ENCODE measurements at places on chromosomes 11 and 22.

GRCh38 chr22:40051322-40051721 is 56.6 kb downstream of the FAM83F start:
- DNase-seq, result no peak

- DNase-seq, result peak; percentile 68
Observed at GRCh38 chr11:62694455-62695167, 5.3 kb upstream of the LRRN4CL start.

DNA sequence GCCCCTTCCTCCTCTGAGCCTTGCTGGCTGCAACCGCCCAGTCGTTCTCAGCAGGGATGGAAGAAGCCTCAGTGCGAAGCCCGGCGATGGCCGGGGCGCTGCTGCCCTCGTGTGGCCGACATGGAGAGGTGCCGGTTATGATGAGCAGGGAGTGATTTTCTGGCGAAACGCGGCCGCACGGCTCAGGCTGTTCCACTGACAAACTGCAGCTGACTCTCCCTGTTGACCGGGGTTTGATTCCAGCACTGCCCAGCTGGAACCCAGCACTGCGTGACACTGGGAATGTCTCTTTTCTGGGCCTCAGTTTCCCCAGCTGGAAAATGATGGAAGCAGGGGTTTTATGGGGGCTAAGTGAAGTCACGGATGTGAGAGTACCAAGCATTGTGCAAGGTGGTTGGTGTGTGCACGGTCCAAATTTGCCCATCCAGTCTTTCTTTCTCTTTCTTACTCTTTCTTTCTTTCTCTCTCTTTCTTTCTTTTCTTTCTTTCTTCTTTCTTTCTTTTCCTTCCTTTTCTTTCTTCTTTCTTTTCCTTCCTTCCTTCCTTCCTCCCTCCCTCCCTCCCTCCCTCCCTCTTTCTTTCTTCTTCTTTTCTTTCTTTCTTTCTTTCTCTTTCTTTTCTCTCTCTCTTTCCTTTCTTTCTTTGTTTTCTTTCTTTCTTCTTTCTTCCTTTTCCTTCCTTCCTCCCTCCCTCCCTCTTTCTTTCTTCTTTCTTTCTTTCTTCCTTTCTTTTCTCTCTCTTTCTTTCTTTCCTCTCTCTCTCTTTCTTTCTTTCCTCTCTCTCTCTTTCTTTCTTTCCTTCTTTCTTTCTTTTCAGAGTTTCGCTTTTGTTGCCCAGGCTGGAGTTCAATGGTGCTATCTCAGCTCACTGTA is 25.8 kb upstream of the MPPED1 start:
- peak; percentile 61 for DNase-seq

GRCh38 chr11:104060004-104060794 is 23.8 kb downstream of the DDI1 start:
- no peak for DNase-seq

GRCh38 chr11:4154503-4154902 is 59.9 kb downstream of the RRM1 start:
- no peak for DNase-seq

DNA sequence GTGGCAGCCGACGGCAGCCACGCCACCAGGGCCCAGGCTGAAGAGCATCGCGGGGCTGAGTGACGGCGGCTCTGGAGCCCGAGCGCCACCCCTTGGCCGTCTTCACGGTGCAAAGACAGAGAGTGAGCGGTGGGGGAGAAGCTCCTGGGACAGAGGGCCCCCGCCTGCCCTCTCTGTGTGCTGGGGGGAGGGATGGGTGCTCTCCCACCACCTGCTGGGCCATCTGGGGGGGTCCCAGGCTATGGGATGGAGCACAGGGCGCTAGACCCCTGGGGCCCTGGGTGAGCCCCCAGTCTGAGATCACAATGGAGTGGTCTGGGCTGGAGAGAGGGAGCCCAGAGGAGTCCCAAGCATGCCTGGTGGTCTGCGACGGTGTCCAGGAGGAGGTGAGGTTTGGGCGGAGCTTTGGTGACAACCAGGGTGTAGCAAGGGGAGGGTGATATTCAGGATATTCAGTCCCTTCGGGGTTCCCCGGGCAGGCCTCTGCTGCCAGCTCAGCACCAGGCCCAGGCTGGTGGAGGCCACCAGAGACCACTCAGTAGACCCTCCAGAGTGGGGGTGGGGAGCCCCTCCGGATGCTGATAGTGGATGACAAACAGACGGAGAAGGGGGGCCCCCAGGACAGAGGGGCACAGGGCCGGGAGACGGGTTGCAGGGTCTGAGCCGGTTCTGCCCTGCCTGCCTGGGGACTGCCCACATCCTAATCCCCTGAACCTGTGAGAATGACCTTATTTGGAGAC is 78.1 kb upstream of the PRR5 start:
- no peak for DNase-seq

- DNase-seq, result no peak
Observed at GRCh38 chr22:37015587-37015878, 3.7 kb downstream of the TST start.

DNA sequence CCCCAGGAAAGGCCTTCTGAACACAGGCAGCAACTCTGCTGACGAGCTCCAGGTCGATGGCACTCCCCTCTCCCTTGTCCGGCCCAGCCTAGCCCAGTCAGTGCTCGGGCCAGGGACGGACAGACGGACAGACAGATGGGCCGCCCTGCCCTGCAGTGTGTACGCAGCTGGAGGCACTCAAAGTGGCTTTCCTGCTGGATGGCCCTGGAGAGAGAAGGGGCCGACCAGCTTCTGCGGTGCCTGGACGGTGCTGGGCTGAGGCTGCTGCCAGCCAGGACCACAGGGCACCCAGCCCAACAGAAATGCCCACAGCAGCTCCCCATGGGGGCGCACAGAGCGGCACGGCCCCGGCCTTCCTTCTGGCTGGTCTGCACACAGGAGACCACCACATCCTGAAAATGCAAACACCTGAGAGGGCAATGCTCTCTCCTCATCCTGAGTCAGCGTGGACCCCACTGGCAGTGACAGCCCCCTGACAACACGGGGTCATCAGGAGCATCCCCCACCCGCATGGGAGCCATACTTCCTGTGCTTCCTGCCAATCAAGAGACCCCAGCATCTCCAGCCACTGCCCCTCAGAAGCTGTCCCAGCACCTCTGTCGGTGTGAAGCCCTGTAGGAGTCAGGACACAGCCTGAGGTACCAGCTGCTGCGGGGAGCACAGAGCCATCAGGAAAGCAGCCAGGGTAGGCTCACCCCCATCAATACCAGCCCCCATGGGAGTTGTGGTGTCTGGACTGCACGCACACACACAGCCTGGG is 692 bp upstream of the MOB2 start:
- peak; percentile 39 for DNase-seq

DNA sequence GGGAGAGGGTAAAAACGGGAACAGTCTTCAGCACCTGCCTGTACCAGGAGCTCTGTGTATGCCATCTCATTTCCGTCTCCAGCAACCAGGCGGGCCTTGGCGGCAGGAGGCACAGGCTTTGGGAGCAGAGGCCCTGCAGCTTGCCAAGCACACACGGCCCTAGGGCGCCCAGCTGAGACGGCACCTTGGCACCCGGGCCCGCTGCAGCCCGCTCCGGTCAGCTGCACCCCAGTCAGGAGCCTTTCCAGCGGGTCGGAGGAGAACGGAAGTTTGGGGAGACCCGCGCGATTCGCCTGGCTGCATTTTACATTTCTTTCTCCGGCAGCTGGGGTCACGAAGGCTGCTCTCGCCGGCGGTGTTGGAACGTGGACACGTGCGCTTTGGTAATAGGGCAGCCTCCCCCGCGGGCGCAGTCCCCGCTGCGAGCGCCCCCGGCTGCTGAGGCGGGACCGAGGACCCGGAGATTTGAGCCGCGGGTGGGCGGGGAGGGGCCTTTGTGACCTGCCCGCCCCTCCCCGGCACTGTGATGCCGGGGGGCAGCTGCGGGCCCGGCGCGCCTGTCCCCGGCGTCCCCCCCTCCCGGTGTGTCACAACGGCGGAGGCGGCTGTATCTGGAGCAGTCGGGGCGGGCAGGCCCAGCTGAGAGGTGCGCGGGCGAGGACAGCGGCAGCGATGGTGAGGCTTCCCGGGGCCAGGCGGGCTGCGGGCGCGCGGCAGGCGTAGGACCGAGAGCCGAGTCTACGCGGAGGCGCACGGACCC is at the start of gene TUBA8:
Gene TUBA8 (plus strand): TSS at position 616 of the 760 bp plus-strand sequence. CDS start 57 bp downstream, at position 673.
- DNase-seq, result no peak

GRCh38 chr11:61851900-61852295 is 23.8 kb downstream of the FADS2 start:
- DNase-seq, result no peak

- DNase-seq, result no peak
Observed at GRCh38 chr11:2772544-2773031, 72.8 kb upstream of the KCNQ1OT1 start.

GRCh38 chr11:101661559-101661958 is 77.8 kb upstream of the TRPC6 start:
- DNase-seq, result no peak

- no peak for DNase-seq
Observed at GRCh38 chr11:72970557-72971118, 156.4 kb downstream of the ATG16L2 start.

DNA sequence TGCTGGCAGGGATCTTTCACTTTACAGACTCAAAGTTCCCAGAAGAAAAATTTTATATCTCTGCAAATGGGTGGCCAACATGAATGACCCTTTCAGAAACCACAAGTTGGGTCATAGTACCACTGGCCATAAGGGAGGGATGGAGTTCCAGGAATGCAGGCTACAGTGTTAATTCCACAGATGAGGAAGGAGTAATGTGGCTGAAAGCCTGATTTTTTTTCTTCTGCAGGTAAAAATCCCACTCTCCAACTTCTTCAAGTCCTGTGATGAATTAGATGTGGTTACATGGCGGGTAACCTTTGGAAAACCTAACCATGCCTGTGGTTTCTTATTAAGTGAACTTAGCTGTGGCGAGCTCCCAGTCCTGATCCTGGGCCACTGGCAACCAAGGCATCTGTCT is 103.2 kb downstream of the SLC1A2 start:
- DNase-seq, result no peak

DNA sequence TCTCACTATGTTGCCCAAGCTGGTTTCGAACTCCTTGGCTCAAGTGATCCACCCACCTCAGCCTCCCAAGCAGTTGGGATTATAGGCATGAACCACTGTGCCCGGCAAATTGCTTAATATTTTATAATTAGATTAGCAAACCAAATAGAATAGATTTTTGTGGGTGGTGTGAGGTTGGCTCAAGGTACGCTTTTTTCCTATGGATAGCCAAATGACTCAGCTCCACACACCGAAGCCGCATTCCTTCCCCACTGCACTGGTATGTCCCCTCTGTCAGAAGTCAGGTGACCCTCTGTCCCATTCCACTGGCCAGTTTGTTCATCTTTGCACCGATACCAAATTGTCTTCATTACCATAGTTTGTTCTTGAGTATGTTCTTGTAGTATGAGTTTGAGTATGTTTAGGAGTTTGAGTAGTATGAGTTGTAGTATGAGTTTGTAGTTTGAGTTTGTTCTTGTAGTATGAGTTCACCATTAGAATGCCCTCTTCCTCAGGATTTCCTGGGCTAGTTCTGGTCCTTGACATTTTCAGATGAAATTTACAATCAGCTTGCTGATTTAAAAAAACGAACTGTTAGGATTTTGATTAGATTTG is 19.4 kb downstream of the SUSD2 start:
- DNase-seq, result no peak

GRCh38 chr11:128931668-128932067 is 11.0 kb downstream of the TP53AIP1 start:
- no peak for DNase-seq

GRCh38 chr11:34198523-34198922 is 93.1 kb downstream of the NAT10 start:
- DNase-seq, result no peak

GRCh38 chr11:17171916-17172315 is 35.9 kb downstream of the PIK3C2A start:
- no peak for DNase-seq

GRCh38 chr11:96143041-96143521 is 199.9 kb downstream of the MAML2 start:
- DNase-seq, result no peak

DNA sequence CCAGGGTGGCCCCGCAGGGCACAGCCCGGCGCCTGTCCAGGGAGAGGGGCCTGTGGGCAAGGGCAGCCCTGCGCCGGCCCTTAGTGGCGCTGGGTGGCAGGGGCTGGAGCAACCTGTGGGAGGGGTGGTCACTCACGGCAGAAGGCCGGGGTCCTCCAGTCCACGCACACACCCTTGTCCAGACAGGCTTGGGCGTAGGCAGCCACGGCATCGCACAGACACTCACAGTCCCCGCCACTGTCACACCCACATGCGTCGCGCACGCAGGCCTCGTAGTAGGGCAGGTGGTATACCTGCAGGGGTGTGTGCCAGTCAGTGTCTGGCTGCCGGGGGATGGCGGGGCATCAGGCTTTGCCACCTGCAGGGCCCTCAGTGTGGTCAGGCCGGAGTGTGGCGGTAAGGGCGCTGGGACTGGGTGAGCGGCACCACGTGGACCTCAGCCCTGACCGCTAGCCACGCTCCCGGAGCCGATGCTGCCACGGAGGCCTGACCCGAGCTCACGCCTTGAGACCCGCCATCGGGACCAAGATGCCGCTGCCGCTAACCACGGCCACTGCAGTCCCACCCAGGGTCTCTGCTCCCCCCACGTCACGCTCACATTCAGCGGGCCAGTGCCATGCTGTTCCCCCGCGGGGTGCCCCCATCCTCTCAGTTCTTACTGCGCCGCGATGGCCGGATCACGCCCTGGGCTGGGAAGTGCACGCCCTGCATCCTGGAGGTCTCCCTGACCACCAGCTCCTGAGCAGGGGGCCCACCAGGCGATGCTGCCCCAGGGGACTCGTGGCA is 12.5 kb downstream of the MUC6 start:
- no peak for DNase-seq

GRCh38 chr22:44195189-44195871 is 14.6 kb downstream of the PARVG start:
- DNase-seq, result no peak

DNA sequence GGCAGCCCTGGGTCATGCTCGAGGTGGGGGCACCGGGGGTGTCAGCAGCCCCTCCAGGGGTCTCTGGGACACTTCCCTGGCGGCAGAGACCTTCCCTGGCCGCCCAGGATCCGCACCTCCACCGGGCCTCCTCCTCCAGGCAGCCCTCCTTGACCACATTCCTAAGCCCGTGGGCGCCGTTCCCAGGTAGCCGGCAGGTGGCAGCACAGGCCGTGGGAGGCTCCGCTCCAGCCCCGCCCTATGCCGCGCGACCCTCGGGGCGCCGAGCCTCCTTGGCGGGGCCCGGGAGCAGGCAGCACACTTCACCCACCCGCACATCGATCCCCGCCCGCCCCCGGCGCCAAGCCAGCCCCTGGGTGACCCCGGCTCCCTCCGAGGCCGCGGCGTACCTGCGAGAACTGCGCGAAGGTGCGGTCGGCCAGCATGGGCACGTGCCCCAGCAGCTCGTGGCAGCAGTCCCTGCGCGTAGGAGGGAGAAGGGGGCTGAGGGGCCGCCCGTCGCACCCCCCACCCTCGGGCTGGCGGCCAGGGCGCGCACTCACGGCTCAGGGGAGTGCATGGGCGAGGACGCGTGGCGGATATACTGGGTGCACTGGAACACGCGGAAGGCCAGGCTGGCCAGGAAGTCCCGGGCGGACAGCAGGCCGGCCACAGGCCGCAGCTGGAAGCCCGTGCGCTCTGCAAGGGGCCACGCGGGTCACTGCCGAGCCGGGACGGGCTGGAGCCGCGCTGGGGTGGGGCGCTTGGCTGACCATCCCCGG is 5.3 kb upstream of the INS start:
- DNase-seq, result peak; percentile 27

Data from CD8-positive, alpha-beta memory T cell (primary cell).